Uterus (tissue), 4 donors: ENCODE measurements at places on chromosomes 6 and 20. TPM values are rescaled to one million over a fixed set of nuclear protein-coding genes. Genes with fewer than 3 reads are reported as not detected.

- no peak for DNase-seq
These were observed 36.6 kb upstream of the HIVEP1 start for GRCh38 chr6:11975353-11975977.

DNA sequence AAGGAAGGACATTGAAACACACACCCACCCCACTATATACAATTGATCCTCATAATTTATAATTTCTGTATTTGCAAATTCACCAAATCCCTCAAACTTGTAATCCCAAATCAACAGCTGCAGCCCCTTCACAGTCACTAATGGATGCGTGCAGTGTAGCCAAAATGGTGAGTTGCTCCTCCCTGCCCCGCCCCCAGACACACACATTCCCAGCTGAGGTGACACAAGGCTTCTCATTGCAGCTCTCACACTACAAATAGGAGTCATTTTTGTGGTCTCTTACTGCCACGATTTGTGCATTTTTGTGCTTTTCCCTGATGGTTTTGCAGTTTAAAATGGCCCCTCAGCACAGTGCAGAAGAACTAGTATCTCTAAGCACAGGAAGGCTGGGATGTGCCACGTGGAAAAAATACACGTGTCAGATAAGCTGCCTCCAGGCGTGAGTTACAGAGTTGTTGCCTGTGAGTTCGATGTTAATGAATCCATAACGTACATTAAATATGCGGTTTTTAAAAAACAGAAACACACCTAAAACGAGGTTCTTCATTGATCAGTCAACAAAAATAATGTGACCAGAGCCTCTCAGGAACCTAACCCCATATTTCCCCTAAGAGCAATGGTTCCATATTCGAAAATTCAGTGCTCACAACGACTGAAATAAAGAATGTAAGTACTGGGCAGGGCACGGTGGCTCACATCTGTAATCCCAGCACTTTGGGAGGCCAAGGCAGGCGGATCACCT lies 8.2 kb downstream of the ATP9A start:
- no peak for DNase-seq

The TRIM10 gene
- total RNA-seq = not detected

- no peak for DNase-seq
These were observed 112.8 kb downstream of the INSM1 start for GRCh38 chr20:20480689-20481088.
